ENCODE measurements at places on chromosomes 16 and 17. TPM values are rescaled to one million over a fixed set of nuclear protein-coding genes. Genes with fewer than 3 reads are reported as not detected.

- DNase-seq = peak; percentile 86
Observed at GRCh38 chr16:84277244-84277823, 17.3 kb upstream of the WFDC1 start.

DNA sequence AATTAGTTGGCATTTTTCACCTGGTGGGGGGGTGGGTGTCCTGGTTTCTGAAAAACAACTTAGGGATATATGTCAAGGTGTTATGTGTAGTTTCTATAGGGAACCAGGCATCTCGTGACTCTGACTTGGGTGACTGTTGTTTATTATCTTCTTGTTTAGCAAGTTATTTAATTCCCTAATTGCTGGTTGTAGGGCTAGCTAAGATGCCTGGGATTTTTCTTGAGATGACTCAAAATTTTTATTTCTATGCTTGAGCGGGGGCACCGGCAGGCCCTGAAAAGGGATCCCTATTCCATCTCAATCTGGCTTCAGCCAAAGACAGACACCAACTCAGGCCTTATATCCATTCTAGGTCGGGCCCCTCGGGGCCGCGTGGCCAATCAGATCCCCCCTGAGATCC is 3.2 kb downstream of the DPH1 start:
- no peak for DNase-seq

DNA sequence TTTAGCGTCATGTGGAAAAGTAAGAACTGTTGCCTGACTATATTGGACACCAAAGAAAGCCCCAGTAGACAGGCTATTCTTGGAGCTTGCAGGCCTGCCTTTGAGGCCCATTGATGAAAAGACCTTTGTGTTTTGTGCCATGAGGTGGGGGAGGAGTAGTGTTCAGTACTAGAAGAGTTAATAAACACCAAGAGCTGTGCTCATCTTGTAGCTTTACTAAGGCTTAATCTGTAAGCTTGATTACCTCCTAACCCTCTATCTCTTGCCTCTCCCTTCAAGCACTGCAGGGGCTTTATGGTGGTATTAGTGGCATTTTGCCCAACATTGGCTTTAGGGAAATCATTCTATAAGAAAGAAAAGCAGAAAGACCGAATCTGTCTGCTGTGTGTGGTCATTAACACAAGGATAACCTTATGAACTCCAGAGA is 220.2 kb upstream of the TBX2 start:
- DNase-seq = no peak

GRCh38 chr17:67386965-67387551 is 10.0 kb downstream of the PITPNC1 start:
- peak; percentile 86 for DNase-seq

DNA sequence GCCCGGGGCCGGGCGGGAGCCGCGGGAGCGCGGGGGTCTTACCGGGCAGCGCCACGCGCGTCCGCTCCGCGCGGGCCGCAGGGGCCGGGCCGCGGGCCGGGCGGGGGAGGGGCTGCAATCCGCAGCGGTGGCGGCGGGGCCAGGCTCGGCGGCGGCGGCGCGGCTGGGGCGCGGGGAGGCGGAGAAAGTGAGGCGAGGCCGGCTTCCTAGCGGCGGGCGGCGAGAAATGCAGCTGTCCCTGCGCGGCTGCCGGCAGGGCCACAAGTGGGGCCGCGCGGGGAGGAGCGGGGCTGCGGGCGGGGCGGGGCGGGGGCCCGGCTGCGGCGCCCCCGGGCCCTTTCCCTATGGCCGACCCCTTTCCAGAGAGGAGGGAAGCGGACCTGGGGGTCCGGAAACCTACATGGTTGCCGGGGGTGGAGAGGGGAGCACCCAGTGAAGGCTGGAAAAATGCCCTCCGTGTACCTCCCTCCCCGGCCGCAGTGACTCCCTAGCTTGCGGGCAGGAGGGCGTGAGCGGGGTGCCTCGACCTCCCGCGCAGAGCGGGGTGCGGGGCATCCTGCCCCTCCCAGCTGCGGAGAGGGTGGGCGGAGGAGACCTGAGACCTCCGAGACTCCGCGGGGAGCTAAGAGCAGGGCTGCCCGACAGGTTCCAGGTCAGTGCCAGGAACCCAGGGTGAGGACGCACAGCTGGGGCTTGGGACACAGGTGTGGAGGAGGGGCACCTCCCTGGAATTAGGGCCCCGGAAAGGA is at the start of gene CUEDC1:
Gene CUEDC1, minus strand, starts transcription at position 230 of the 749 bp plus-strand sequence. CDS start 69,848 bp downstream, outside the sequence.
- DNase-seq = peak; percentile 68

- DNase-seq = peak; percentile 63
Observed at GRCh38 chr17:78125138-78125913, 3.2 kb downstream of the TMC6 start.

DNA sequence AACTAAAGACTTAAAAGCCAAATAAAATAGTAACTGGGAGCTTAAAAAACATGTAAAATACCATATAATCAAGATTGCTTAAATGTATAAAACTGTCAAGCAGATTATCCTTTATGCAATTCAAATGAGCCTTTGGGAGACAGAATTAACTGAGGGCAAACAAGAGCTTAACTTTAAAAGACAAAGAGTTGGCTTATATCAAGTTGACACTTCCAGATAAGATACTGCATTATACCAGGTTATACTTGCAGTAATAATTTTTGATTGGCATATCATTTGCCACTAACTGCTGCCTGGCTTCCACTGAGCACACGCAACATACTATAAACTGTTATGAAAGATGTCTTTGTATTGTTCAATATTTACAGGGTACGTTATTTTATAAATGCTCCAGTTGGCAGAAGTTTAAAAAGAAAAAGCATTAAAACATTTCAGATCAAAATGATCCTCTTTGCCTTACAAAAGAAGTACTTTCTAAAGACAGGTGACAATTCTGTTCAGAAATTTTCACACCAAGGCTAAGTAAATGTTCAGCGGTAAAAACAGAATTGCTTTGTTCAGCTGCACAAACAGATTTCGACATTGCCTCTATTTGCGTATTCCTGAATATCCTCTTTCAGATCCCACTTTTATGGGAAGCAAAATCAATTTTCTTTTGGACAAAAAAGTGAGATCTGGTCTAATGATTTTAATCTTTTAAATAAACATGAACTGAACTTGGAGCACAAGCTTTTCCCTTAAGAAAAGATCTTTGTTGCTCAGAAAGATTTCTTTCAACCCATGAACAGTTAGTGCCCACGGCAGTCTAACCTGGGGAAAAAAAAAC is 50.7 kb downstream of the TOX3 start:
- no peak for DNase-seq

MT1G gene
- total RNA-seq = 22.4 TPM
